ENCODE measurements at places on chromosomes 4 and X. TPM values are rescaled to one million over a fixed set of nuclear protein-coding genes. Genes with fewer than 3 reads are reported as not detected.

GRCh38 chrX:101415180-101416145 lies 7.4 kb downstream of the HNRNPH2 start:
- no peaks in the 10 kb centered on the region for H3K36me3 ChIP-seq
- H3K27ac ChIP-seq, result peak overlapping the region; percentile 73
- H3K4me1 ChIP-seq, result no peaks in the 10 kb centered on the region
- no peak overlapping the region for H3K4me3 ChIP-seq
- no peak for DNase-seq
- H3K27me3 ChIP-seq, result peaks cover 51% of the 10 kb centered on the region

Gene TCEAL5
- total RNA-seq, result 1.3 TPM

DNA sequence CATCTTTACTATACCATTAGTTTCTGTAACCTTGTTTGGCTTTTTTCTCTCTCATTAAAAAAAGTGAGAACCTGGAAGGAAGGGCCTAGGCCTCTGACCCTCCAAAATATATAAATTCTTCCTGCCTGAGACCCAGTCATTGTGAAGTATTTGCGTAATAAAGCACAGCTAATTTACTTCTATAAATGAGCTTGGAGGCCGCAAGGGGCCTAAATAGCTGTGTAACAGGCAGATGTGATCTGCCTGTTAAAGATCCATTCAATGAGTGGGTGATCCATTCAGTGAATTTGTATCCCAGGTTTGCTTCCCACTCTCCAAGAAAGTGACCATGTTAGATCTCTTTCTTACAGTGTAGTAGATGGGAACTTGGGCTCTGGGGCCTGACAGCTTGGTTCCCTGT lies 595 bp upstream of the PYURF start:
- H3K4me1 ChIP-seq, result peaks cover 11% of the 10 kb centered on the region
- peak overlapping the region; percentile 98 for H3K27ac ChIP-seq
- no peak for DNase-seq
- H3K27me3 ChIP-seq, result no peaks in the 10 kb centered on the region
- peak overlapping the region; percentile 95 for H3K4me3 ChIP-seq
- H3K36me3 ChIP-seq, result no peaks in the 10 kb centered on the region

- DNase-seq, result no peak
- no peaks in the 10 kb centered on the region for H3K36me3 ChIP-seq
- H3K27me3 ChIP-seq, result no peaks in the 10 kb centered on the region
- no peak overlapping the region for H3K27ac ChIP-seq
- no peaks in the 10 kb centered on the region for H3K4me1 ChIP-seq
These were observed 274.9 kb upstream of the GK2 start for GRCh38 chr4:79682801-79683530.

DNA sequence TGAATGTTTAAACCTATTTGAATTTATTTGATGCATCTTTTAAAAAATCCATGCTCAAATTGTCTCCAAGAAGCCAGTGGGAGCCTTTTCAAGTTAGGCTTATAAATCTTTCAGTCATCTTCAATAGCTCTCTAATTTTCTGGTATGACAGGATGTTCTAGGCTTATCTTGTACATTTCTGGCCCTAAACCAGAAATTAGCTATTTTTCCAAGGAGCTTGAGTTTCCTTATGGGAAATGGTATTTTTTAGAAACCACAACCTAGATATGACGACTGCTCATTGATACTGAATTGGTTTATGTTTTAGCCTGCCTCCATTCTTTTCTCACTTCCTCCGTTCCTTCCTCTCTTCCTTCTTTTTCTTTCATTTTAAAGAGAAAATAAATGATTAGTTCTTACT lies 172.3 kb downstream of the SPRY1 start:
- H3K27me3 ChIP-seq, result no peaks in the 10 kb centered on the region
- H3K4me1 ChIP-seq, result no peaks in the 10 kb centered on the region
- no peak for DNase-seq

GRCh38 chrX:20971250-20971649 lies 403.0 kb upstream of the CNKSR2 start:
- no peak for DNase-seq
- H3K27ac ChIP-seq, result no peak overlapping the region
- H3K27me3 ChIP-seq, result peaks cover 10% of the 10 kb centered on the region
- H3K4me3 ChIP-seq, result no peak overlapping the region
- no peaks in the 10 kb centered on the region for H3K4me1 ChIP-seq

DNA sequence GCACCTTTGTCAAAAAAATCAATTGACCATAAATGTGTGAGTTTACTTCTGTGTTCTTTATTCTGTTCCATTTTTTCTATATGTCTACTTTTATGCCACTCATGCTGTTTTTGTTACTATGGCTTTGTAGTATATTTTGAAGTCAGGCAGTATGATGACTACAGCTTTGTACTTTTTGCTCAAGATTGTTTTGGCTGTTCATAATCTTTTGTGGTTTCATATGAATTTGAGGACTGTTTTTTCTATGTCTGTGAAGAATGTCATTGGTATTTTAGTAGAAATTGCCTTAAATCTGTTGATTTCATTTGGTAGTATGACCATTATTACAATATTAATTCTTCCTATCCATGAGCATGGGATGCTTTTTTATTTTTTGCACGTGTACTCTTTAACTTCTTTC lies 346.8 kb downstream of the PPP3CA start:
- H3K36me3 ChIP-seq, result no peaks in the 10 kb centered on the region
- no peaks in the 10 kb centered on the region for H3K27me3 ChIP-seq
- no peaks in the 10 kb centered on the region for H3K4me1 ChIP-seq
- no peak overlapping the region for H3K4me3 ChIP-seq

Gene ADAM29
- total RNA-seq, result 2.3 TPM

Gene GLUD2
- total RNA-seq, result 4.3 TPM

Data from breast epithelium (tissue), 4 donors.